ENCODE measurements at places on chromosomes 5 and 9.

- no peak for DNase-seq
- H3K4me1 ChIP-seq, result peaks cover 7% of the 10 kb centered on the region
- no peaks in the 10 kb centered on the region for H3K36me3 ChIP-seq
- H3K27ac ChIP-seq, result no peak overlapping the region
- H3K27me3 ChIP-seq, result no peaks in the 10 kb centered on the region
Observed at GRCh38 chr5:168934169-168934568, 355.0 kb upstream of the PANK3 start.

DNA sequence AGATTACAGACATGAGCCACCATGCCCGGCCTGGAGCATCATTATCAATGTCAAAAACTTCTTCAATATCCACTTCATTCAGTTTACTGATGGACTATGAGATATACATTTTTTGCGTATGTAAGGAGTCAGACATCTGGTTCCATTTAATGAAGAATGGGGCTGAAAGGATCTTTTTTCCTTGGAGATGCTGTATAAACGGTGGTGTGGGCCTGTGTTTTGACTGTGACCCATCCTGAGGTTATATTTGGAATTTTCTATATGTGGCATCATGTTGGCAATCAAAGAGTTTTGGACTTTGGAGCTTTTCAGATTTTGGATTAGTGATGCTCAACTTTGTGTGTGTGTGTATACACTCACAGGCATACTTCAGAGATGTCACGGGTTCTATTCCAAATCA is 85.7 kb upstream of the FBXL17 start:
- no peak overlapping the region for H3K4me3 ChIP-seq
- DNase-seq, result no peak
- H3K27me3 ChIP-seq, result no peaks in the 10 kb centered on the region

- no peaks in the 10 kb centered on the region for H3K36me3 ChIP-seq
- H3K27me3 ChIP-seq, result no peaks in the 10 kb centered on the region
- DNase-seq, result no peak
- no peak overlapping the region for H3K4me3 ChIP-seq
- H3K4me1 ChIP-seq, result no peaks in the 10 kb centered on the region
- no peak overlapping the region for H3K27ac ChIP-seq
Observed at GRCh38 chr5:106658150-106658549, 1012.6 kb downstream of the EFNA5 start.

DNA sequence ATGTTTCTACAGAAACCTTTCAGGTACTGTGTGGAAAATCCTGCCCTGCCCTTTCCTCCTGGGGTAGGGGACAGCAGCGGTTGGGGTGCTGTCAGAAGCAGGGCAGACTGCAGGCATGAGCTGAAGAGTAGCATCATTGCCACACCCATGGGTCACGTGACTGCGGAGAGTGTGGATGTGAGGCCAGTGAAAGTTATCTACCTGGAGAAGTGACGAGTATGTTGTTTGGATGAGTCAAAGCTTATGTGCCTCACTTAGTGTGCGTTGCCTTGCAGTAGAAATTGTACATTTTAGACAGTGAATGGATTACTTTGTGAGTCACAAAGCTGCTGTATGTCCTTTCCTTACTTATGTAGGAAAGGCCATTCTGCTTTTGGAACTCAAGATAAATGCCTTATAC is 21.7 kb upstream of the ACTBL2 start:
- no peak overlapping the region for H3K27ac ChIP-seq
- H3K27me3 ChIP-seq, result no peaks in the 10 kb centered on the region
- peak; percentile 28 for DNase-seq

DNA sequence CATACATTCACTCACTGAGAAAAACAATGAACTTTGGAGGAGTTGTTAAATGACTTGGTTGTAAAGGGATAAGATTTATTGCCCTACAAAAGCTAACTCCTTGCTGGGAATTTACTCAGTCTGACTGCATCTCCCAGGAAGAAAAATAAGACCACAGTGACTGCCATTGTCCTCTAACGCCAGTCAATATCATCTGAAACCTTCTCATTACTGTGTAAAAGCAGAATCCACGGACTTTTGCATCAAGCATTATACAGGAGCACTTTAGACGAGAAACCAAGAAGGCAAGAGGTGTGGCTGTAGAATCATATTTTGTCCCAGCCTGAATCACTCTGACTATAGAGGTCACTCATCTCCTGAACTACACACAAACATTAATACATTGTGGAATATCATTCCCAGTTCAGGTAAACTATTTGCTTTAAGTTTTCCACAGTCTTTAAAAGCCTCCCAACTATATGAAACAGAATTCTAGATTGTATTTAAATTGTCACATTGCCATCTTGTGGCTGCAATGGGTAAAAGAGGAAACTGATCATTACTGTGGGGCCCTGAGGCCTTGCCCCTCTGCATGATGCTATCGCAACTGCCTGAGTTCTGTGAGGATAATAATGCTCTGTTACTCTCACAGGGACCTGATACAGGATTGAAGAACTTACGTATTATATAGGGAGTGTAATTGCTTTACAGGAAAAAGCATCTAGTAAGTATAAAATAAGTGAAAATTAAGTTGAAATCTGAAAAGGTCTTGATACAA is 142.9 kb downstream of the SLCO4C1 start:
- DNase-seq, result peak; percentile 54
- no peak overlapping the region for H3K4me3 ChIP-seq
- H3K27ac ChIP-seq, result no peak overlapping the region
- H3K36me3 ChIP-seq, result no peaks in the 10 kb centered on the region
- no peaks in the 10 kb centered on the region for H3K27me3 ChIP-seq

DNA sequence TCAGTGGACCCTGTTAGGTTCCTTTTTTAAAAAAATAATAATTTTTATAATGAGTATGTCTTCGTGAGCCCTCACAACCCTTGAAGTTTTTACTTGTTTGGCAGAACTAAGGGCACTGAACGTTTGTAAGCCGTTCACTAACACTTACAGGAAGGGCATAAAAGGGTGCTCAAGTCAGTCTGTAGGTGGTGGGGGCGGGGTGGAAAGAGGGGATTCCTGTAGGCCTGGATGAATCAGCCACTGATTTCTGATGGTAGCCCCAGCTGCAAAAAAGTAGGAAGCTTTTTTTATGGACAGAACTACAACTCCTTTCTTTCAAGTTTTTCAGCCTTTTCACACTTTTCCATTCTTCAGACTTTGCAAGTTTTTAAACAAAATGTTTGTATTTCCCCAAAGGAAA is 35.8 kb downstream of the PIK3R1 start:
- no peaks in the 10 kb centered on the region for H3K36me3 ChIP-seq
- H3K4me3 ChIP-seq, result peak overlapping the region; percentile 15
- H3K4me1 ChIP-seq, result peaks cover 8% of the 10 kb centered on the region
- DNase-seq, result peak; percentile 45
- no peak overlapping the region for H3K27ac ChIP-seq

GRCh38 chr5:89878140-89879132 is 531.1 kb downstream of the CETN3 start:
- peaks cover 1% of the 10 kb centered on the region for H3K4me1 ChIP-seq
- H3K27me3 ChIP-seq, result no peaks in the 10 kb centered on the region
- DNase-seq, result peak; percentile 92
- peak overlapping the region; percentile 52 for H3K27ac ChIP-seq
- no peak overlapping the region for H3K4me3 ChIP-seq

DNA sequence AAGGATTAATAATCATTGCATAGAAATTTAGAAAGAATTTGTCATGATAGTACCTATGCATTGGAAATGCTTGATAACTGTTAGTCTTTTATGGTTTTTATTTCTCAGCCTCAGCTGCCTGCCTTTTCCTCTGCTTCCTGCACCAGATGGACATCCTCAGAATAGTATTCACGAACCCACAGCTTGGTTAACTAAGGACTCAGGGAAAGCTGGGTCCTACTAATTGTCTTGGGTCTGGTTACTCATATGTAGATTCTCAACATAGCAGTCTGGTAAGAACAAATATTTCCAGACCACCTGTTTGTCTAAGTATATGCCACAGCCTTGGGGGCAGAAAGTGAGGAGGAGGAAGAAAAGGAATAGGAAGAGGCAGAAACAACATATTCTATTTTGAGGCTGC is 464.5 kb upstream of the SMARCA2 start:
- no peaks in the 10 kb centered on the region for H3K4me1 ChIP-seq
- no peaks in the 10 kb centered on the region for H3K36me3 ChIP-seq

GRCh38 chr9:6829027-6829426 is 71.3 kb downstream of the KDM4C start:
- H3K27ac ChIP-seq, result no peak overlapping the region
- H3K4me3 ChIP-seq, result no peak overlapping the region
- no peaks in the 10 kb centered on the region for H3K27me3 ChIP-seq

- H3K27me3 ChIP-seq, result no peaks in the 10 kb centered on the region
- no peak for DNase-seq
- H3K4me1 ChIP-seq, result no peaks in the 10 kb centered on the region
Observed at GRCh38 chr5:74274326-74274725, 366.2 kb downstream of the ENC1 start.

GRCh38 chr5:42520203-42520602 is 97.0 kb downstream of the GHR start:
- no peak for DNase-seq
- H3K27ac ChIP-seq, result no peak overlapping the region
- H3K4me1 ChIP-seq, result no peaks in the 10 kb centered on the region
- H3K27me3 ChIP-seq, result no peaks in the 10 kb centered on the region
- H3K36me3 ChIP-seq, result no peaks in the 10 kb centered on the region

DNA sequence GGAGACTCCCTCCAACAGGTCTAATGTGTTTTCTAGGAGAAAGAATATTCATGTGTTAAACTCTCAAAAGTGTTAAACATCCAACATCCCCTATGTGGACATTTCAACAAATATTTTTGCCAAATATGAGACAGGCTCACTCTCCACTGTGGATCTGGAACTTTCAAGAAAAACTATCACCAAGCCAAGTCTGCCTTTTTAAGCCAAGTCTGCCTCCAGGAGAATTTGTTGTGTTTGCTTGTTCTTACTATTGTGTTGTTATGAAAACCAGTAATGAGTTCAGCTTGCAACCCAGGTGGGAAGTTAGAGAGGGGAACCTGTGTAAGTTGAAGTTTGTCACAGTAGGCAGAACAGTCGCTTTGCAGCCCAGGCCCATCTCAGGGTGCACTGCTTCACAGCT is 228.1 kb downstream of the NFIB start:
- DNase-seq, result no peak
- no peak overlapping the region for H3K4me3 ChIP-seq
- peaks cover 5% of the 10 kb centered on the region for H3K4me1 ChIP-seq
- peaks cover 16% of the 10 kb centered on the region for H3K36me3 ChIP-seq

DNA sequence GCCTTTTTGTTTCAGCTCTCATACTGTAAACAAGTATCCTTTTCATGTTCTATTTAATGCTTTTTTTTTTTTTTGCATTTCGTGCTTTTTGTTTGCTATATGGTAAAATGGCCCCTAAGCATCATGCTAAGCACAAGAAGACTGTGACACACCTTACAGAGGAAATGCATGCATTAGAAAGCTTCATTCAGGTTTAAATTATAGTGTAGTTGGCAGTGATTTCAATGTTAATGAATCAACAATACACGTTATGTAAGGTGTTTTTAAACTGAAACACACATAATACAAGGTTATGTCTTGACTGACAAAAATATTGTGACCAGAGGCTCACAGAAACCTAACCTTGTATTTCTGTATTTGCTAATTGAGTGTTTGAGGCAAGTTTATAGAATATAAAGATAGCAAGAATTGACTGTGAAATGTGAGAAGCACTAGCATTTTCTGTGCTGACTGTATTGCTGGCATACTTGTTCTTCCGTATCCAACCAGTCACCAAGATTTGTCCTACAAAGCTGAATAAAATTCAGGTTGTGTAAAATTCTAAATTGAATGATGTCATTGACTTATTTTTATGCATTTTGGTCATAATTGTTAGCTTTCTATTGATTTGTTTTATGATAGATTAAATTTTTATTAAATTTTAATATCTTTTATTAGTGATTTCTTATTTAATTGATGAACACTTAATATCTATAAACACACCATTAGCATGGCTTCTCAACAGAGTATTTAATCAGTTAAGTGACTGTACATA is 4.1 kb downstream of the CFAP95 start:
- H3K27me3 ChIP-seq, result peaks cover 3% of the 10 kb centered on the region
- H3K4me1 ChIP-seq, result peaks cover 6% of the 10 kb centered on the region
- H3K36me3 ChIP-seq, result no peaks in the 10 kb centered on the region
- no peak for DNase-seq

DNA sequence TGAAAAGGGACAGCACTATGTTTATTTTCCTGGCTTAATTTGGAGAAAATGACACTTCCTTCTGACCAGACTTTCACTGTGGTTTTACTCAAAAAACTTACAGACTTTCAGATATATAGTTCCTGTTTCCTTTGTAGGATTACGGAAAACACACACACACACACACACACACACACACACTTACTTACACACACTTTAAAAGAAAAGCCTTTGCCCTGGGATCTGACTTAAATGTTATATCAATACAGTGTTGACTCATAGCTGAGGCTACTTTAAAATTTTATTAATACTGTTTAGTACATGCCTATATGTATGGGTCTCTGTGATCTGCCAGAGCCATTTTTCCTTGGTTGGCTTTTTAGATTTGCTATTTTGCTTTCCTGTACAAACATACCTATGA is 758.3 kb downstream of the DNAH5 start:
- no peak overlapping the region for H3K27ac ChIP-seq
- no peaks in the 10 kb centered on the region for H3K36me3 ChIP-seq
- no peaks in the 10 kb centered on the region for H3K4me1 ChIP-seq
- no peak for DNase-seq

- DNase-seq, result no peak
- no peaks in the 10 kb centered on the region for H3K27me3 ChIP-seq
- H3K4me3 ChIP-seq, result no peak overlapping the region
Observed at GRCh38 chr5:144275329-144275728, 104.7 kb downstream of the KCTD16 start.

- H3K27me3 ChIP-seq, result no peaks in the 10 kb centered on the region
- peaks cover 20% of the 10 kb centered on the region for H3K36me3 ChIP-seq
- peak; percentile 91 for DNase-seq
- peak overlapping the region; percentile 86 for H3K4me3 ChIP-seq
- H3K27ac ChIP-seq, result peak overlapping the region; percentile 83
- peaks cover 15% of the 10 kb centered on the region for H3K4me1 ChIP-seq
Observed at GRCh38 chr9:116154976-116155697, 1.5 kb downstream of the PAPPA start.

GRCh38 chr5:180136630-180137381 is 65.2 kb upstream of the RNF130 start:
- peaks cover 13% of the 10 kb centered on the region for H3K4me1 ChIP-seq
- H3K27me3 ChIP-seq, result peaks cover 30% of the 10 kb centered on the region
- H3K4me3 ChIP-seq, result no peak overlapping the region
- no peak overlapping the region for H3K27ac ChIP-seq
- H3K36me3 ChIP-seq, result no peaks in the 10 kb centered on the region

GRCh38 chr9:110820381-110820780 is 151.8 kb downstream of the MUSK start:
- H3K27me3 ChIP-seq, result no peaks in the 10 kb centered on the region
- no peaks in the 10 kb centered on the region for H3K4me1 ChIP-seq
- DNase-seq, result no peak
- H3K4me3 ChIP-seq, result no peak overlapping the region
- H3K36me3 ChIP-seq, result no peaks in the 10 kb centered on the region

DNA sequence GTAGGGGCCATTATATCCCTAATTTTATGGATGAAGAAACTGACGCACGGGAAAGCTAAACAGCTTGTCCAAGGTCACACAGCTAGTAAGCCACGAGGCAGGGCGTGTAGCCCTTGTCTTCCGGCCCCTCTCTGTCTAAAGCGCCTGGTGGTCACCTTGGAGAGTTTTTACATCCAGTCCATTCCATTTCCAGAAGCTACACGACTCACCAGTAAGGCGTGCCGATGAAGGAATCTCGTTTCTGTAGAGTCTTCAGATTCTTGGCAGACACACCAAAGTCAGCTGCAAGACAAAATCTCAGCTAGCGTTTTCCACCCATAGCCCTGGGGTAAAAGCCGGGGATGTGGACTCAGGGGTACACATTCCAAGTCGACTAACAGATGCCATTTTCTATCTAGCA is 80.5 kb downstream of the STK10 start:
- peak; percentile 68 for DNase-seq
- H3K36me3 ChIP-seq, result peaks cover 26% of the 10 kb centered on the region

Data from mesenchymal stem cell (in vitro differentiated cells and primary cell).